CD4-positive, alpha-beta T cell treated with Interleukin-15 for 1 hour (primary cell): ENCODE measurements at places on chromosomes 2 and 18.

DNA sequence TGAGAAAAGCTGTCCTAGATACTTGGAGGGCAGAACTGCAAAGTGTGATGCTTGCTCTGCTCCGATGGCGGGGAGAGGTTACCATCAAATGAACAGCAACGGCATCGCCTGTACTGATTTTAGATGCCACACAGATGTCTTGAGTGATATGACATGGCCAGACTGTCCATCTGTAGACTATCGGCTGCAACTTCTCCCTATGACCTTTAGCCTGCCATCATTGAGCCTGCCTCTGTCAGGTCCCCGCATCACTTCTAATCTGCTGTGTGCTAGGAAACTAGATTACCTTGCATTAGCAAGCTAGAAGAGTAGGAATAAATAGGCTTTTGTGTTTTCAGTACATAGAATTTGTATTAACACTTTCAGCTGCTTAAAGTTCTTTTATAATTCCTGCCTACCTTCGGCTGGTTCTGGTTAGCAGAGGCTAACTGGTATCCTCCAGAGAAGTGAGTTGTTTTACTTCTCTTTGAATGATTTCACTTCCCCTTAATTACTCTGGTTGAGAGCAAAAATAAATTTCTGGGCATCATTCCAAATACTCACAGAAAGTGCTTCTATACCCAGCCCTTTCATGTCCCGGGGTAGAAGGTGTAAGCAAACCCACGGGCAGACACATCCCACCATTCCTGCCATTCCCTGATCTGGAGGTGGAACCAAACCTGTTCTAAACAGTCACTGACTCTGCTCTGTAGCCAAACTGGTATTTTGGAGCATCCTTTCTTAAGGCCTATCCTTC lies 24.0 kb downstream of the GAREM2 start:
- DNase-seq, result no peak

DNA sequence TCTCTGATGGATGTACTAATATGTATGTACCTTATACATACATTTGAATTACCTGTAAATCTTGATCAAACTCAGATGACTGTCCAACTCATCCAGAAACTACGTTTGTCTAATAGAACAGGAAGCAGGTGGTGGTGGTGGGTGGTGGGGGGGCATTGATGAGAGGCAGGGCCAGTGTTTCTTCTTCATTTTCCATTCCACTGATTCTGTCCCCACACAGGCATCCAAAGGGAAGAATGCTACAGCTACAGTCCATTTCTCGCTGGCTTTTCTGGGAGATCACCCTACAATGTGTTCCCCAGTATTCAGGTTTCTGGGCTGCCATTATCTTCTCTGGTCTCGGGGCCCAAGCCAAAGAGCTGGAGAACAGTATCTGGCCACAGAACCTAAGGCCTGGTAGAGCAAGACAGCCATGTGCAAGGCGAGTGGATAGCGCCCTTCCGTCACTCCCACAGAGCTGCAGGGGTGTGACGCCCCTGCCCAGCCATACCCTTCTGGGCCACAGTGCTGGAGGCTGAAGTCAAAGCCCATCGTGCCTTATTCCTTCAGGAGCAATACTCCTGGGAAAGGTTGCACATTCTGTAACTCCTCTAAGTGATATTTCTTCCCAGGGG lies 54.5 kb downstream of the BCL11A start:
- DNase-seq, result no peak

DNA sequence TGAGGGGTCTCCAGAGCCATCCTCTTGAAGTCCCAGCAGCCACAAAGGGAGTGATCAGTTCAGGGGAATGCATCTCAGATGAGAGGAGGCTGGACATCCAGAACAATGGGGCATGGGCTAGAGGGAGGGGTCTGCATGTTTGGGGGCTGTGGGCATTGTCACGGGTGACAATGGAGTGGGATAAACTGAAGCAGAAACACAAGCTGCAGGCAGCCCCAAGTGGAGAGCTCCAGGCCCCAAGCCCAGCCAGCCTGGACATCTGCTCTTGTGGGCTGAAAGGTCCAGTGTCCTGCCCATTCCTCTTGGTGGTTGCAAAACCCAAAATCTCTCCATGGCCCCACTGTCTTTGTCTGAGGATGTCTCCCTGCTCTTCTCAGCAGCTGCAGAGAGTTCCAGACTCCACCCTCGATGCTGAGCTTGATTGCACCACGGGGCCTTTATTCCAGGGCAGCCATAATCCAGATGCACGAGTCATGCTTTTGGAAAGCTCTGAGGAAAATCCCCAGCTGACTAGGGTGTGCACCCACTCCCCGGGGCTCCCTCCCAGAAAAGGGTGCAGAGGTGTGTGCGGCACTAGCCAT lies 149.4 kb downstream of the TNS1 start:
- no peak for DNase-seq

- DNase-seq, result no peak
These were observed 10.7 kb downstream of the COL6A3 start for GRCh38 chr2:237403024-237403882.

GRCh38 chr2:61911510-61911909 lies 6.0 kb downstream of the COMMD1 start:
- no peak for DNase-seq
